ENCODE measurements at places on chromosomes 16 and 17.

- no peak for DNase-seq
These were observed 390 bp upstream of the BBS2 start for GRCh38 chr16:56520251-56520577.

DNA sequence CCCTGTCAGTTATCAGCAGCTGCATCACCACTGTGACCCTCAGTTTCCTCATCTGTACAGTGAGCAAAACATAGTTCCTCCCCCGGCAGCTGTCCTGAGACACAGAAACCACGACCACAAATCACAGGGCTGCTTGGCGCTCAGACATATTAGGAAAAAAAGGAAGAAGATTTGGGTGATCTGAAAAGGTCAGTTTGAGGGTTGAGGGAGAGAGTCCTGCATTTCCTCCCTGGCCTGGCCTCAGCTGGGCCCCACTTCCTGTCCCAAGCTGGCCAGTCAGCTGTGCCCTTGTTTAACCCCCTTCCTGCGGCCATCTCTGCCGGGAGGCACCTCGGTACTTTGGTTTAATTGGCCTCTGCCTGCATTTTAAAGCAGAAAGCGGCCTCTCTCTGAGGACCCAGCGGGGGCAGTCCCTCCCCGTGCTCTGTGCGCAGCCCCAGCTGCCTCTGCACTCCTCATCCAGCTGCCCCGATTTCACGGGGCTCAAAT, 24.0 kb upstream of the CIBAR2 start:
- no peak for DNase-seq

GRCh38 chr16:52929478-52930400, 123.0 kb downstream of the CHD9NB start:
- DNase-seq: no peak

GRCh38 chr17:77316191-77316641, 175.4 kb downstream of the SEC14L1 start:
- DNase-seq: no peak

DNA sequence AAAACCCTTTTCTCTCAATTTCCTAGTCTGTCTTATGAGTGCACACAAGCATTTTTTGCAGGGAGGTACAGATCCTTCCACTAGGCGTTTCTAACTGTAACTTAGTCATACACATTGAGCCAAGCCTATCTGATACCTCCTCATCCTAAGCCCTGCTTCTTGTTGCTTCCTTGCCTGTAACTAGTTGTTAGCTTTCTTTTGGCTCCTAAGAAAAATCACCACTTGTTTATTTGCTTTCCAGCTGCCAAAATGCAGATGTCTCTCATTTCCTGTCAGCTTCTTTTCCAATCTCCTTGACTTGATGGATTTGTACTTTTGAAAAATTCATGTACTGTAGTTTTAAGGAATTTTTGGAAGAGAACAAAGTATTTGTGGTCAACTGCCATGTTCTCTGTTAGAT, 73.7 kb downstream of the TNRC6C start:
- no peak for DNase-seq

- DNase-seq: no peak
These were observed 32.7 kb downstream of the ABCC6 start for GRCh38 chr16:16190546-16190945.

GRCh38 chr16:81601008-81601428, 156.4 kb downstream of the CMIP start:
- no peak for DNase-seq

GRCh38 chr17:60354223-60354622, 37.7 kb downstream of the USP32 start:
- DNase-seq: no peak
